ENCODE measurements at places on chromosomes 6 and 20.

GRCh38 chr20:475463-476357 is 13.4 kb upstream of the TBC1D20 start:
- DNase-seq = no peak

GRCh38 chr20:53580376-53581111 is 13.1 kb downstream of the ZNF217 start:
- DNase-seq = no peak

DNA sequence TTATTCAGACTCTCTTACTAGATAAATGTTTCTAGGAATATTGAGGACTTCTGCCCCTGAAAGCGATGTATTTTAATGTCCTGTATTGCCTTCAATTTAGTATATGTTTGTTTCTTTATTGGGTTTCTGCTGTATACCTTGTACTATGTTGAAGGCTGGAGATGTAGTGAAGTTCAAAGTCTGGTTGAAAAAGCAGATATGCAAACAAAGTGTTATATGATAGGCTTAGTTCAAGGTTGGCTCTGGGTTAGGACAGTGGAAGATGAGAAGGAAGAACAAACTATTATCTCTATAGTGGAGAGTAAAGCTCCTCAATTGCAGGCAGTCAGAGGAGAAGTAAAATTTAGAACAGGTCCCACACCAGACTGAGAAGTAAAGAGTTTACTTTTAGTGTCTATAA is 36.3 kb upstream of the ADGRG6 start:
- DNase-seq = no peak

GRCh38 chr6:6919173-6919572 is 188.6 kb upstream of the RREB1 start:
- no peak for DNase-seq

DNA sequence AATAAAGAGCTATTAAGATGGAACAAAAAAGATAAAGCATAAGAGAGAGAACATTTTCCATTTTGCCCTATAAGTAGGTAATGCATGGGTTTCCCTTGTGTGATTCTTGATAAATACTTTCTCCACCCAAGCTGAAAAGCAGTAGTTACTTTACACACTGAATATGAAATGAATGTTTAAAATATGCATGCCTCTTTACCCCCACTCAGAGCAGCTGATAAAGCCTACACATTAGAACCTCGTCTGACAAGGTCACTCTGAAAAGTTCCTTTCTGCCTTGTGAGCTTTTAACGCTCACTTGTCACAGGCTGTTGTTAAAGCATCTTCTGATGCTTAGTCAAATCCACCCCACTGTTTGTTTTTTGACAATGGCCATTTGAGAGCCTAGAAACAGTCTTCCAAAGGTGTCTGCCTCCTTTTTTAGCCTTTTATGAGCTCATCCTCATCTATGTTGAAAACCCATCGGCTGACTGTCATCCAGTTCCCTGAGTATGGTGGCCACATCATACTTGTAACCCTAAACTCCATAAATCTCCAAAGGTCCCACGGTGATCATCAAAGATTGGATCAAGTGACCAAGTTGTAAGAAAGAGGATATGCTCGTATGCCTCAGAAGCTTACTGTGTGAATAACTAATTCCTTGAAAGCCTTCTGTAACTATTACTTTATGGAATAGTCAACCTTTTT is 102.8 kb downstream of the ATXN1 start:
- DNase-seq = no peak

GRCh38 chr20:3592931-3593330 is 70.3 kb downstream of the GFRA4 start:
- no peak for DNase-seq

GRCh38 chr20:23277316-23277715 is 73.3 kb upstream of the NXT1 start:
- DNase-seq = no peak

- DNase-seq = no peak
Measured at GRCh38 chr6:32819729-32820128, 2.9 kb upstream of the HLA-DOB start.

DNA sequence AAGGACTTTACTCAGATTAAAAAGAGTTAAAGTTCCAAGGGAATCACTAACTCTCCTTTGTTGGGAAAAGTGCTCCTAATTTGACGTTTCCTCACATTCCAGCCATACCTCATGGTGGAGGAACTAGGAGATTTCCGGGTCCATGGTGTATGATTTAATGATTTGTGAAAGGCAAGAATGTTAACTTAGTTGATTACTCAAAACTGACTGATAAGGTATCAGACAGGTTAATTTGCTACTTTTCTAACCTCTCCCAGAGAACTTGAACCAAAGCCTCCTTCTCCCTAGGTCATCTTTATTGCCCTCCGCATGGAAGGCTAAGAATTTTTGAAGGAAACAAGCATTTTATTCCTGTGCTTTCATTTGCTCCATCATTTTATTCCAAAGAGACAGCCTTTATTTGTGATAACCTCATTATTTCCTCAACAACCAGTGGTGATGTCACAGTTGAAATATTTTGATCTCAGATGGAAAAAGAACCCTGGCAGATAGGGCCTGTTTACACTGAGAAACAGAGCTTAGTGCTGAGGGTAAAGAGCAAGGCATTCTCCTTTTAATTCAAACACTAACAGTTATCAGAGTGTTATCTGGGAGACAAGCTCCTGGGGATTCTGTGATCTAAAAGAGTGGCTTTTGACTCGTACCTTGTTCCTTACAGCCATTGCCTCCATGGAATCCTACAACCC is 57.4 kb upstream of the BMP2 start:
- DNase-seq = no peak

DNA sequence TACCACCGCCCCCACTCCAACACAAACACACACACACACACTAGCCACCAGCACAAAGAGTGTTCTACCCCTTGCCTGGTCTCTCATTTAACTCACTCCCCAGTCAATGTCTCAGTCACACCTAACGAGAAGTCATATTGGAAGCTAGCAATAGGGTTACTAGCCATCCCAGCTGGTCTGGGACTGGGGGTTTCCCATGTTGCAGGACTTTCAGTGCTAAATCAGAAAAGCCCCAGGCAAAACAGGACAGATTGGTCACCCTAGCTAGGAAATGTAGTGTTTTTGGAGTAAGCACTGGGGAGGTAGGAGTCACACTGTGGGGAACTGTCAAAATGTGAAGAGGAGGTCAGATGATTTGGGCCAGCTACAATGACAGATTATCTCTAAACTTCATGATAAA is 158.1 kb downstream of the UNC5CL start:
- DNase-seq = no peak

- DNase-seq = no peak
Measured at GRCh38 chr20:6704132-6704861, 63.2 kb upstream of the BMP2 start.

DNA sequence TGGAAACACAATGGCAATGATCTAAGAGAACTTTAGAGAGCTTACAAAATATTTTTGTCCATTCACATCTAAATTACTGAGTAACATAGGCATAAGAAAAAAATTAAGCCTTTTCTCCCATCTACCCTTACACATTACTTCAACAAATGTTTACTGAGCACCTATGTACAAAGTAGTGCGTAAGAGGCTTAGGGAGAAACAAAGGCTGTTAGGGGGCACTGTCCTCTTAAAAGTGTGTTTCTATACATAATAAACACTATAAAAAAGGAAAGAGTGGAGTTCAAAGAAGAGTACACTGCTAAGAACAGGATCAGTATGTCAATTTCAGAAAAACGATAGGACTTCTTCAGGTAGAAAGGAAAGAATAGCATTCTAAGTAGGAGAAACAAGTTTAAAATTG is 12.2 kb downstream of the ILRUN start:
- DNase-seq = no peak

DNA sequence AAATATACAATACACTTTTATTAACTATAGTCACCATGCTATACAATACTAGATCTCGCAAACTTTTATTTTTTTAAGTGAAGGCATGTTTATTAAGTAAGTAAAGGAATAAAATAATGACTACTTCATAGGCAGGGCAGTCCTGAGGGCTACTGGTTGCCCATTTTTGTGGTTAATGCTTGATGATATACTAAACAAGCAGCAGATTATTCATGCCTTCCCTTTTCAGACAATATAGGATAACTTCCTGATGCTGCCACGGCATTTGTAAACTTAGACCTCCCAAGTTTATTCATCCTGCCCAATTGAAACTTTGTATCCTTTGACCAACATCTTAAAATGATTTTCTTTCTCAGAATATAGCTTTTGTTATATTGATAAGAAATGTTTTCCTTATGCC is 24.7 kb upstream of the HIVEP1 start:
- DNase-seq = no peak

- DNase-seq = peak; percentile 63
Measured at GRCh38 chr20:21505810-21506530, 7.9 kb downstream of the NKX2-2 start.

- no peak for DNase-seq
Measured at GRCh38 chr6:16404456-16404855, 166.1 kb downstream of the GMPR start.

DNA sequence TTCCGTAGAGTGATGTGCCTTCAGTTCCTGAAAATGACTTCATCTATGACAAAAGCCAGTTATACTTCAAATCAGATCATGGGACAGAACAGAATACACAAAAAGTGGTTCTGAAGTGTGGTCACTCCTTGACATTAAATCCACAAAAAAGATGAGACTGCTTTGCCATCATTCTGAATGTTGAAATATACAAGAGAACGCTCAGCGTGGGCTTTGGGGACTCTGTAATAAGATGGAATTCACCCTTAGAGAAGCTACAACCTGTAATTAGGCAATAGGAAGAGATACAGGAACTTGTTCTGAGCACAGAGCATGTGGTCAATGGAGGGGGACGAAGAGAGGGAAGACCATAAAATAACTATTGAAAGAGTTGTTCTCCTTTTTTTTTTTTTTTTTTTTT is 184.3 kb downstream of the CARMIL1 start:
- no peak for DNase-seq

GRCh38 chr20:49965781-49966305 is 16.9 kb upstream of the SNAI1 start:
- no peak for DNase-seq

DNA sequence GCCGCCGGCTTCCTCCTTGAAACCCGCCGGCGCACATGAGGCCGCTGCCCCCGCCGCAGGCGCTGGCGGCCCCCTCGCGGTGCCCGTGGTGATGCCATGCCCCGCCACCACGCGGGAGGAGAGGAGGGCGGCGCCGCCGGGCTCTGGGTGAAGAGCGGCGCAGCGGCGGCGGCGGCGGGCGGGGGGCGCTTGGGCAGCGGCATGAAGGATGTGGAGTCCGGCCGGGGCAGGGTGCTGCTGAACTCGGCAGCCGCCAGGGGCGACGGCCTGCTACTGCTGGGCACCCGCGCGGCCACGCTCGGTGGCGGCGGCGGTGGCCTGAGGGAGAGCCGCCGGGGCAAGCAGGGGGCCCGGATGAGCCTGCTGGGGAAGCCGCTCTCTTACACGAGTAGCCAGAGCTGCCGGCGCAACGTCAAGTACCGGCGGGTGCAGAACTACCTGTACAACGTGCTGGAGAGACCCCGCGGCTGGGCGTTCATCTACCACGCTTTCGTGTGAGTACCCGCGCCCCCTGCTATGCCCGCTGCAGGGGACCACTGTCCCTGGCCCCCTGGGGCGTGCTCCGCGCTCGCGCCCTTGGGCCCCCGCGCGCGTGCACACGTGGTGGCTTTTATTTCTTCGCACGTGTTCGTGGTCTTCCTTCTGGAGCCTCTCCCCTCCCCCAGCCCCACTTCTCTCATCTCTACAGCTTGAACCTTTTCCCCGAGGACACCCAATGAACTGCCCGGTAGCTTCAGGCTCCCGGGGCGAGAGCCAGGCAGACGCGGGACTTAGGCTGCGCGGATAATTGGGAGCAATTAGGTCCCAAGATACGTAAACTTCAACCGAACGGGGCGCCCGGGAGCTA is 453 bp downstream of the KCNQ5 start:
- DNase-seq = peak; percentile 65

DNA sequence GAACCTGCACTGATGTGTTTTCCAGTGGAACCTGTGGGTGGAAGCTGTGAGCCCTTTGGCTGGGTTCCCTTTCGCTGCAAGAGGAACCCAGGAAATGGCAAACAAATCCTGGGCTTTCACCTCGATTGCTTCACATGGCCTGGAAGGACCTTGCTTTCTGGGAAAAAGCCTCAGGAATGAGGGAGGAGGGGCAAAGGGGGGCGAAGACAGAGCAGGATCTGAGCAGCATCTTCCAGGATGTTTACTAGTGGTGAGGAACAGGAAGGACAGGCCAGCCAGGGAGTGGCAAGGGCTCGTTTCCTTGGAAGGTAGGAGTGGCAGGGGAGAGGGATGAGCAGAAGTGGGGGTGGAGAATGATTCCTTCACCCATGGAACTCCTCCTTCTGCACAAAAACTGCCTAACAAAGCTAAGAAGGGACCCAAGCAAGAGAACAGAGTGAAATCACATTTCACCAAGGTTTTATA is 5.9 kb downstream of the SLC2A10 start:
- no peak for DNase-seq

GRCh38 chr6:13241364-13241763 is 87.0 kb downstream of the TBC1D7 start:
- no peak for DNase-seq

- no peak for DNase-seq
Measured at GRCh38 chr6:53358440-53359094, 9.8 kb upstream of the ELOVL5 start.

GRCh38 chr6:158910484-158911440 is 89.2 kb downstream of the RSPH3 start:
- no peak for DNase-seq

DNA sequence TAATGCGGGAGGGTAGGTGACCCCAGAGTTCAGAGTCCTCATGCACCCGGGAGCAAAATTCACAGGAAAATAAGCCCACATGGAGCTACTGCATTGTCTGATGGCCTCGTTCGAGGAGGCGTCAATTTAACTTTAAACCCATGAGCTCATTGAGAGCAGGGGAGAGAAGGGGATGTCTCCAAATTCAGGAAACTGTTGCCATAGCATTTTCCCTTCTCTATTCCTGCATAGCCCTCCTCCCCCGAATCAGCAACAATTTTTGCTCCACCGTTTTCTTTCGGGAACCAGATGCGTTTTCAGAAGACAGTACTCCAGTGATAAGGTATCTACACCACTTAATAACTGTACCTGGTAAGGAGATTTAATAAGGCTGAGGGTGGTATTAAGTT is 324 bp upstream of the LAMP5 start:
- DNase-seq = no peak

- DNase-seq = no peak
Measured at GRCh38 chr6:45442716-45443115, 65.0 kb upstream of the SUPT3H start.

GRCh38 chr6:157552081-157552747 is 171.2 kb downstream of the ZDHHC14 start:
- DNase-seq = no peak

- DNase-seq = no peak
Measured at GRCh38 chr6:33869826-33870423, 66.1 kb upstream of the MLN start.

DNA sequence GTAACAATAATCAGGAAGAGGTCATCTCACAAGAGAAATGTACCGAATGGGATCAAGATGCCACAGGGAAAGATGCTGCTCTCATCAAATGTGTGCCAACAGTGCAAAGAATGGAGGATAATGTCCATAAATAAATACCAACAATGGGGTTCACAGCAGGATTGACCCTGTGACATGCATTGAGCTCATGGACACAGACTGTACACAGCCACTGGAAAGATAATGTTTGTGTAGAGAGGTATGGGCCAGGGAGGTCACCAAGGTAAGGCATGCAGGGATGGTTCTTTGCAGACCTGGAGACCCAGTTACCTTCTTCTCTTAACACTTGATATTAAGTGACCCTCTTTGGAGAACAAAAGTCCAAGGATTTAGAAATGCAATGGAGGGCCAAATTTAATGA is 1.5 kb downstream of the AGPAT1 start:
- DNase-seq = no peak
